ENCODE measurements at places on chromosomes 4 and X.

- no peak for DNase-seq
These were observed 150.0 kb downstream of the VCX3A start for GRCh38 chrX:6384921-6385320.

GRCh38 chr4:161841759-161842158, 322.0 kb downstream of the FSTL5 start:
- no peak for DNase-seq

GRCh38 chrX:153662266-153662665, 11.3 kb downstream of the PNCK start:
- peak; percentile 47 for DNase-seq

DNA sequence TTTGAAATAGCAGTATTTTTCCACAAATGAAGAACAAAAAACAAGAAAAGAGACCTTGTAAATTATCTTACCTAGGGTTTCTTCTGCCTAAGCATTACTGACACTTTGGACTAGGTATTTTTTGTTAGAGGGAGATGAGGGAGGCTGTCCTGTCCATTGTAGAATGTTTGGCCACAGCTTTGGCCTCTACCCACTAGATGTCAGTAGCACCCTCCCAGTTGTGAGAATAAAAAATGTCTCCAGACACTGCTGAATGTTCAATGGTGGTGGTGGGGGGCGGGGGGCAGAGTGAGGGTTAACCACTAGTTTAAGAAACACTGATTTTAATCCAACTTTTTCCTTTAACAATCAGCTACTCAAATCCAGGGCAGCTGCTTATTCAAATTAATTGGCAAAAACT, 25.8 kb downstream of the OTUD4 start:
- no peak for DNase-seq

DNA sequence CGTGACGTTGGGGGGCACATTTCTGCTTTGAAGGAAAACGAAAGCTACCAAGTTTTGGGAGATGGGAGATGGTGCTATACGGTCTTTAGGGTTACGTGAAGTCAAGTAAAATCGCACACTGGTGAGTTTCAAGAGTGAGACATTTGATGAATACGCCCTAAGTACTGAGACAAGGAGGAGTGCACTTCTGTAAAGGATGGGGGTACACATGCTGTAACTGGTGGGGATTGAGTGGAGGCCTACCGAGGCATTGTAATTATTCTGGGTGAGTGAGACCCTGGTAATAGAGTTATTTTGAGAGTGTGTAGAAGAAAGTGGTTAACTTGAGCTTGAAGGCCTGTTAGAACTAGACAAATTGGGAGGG, 536 bp downstream of the SH3BGRL start:
- DNase-seq, result peak; percentile 46

- DNase-seq, result no peak
These were observed 538.2 kb downstream of the INPP4B start for GRCh38 chr4:142307857-142308256.

GRCh38 chrX:118718737-118719136, 8.7 kb upstream of the IL13RA1 start:
- DNase-seq, result no peak

DNA sequence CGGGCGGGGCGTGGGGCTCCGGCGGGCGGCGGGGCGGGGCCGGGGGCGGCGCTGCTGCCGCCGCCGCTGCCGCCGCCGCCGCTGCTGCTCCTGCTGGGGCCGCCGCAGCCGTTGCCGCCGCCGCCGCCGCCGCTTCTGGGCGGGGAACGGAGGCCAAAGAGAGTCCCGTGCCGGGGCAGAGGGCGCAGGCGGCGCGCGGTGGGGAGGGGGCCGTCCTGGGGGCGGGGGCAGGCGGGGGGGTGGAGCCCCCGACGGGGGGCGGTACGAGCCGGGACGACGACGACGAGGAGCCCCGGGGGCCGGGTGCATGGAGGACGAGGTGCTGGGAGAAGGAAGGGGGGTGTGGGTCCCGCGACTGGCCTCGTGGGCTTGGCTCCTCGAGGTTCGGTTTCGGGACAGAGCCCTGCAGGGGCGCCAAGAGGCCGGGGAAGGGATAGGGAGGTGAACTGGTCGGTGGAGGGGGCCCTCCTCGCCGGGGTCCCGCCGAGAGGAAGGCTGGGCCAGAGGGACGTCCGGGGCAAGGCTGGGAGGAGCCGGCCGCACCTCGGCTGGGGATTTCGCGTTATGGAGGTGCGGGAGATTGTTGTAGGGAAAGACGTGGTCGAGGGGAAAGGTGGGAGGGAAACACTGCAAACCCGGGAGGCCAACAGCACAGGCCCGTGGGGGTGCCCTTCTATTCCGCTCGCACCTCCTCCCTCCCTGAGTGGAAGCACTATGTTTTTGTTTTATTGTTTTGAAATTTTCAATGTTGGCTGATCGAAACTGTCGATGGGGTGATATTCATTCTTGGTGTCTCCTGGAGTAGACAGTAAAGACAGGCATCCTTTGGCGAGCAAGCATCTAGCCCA, 1.9 kb downstream of the BCORL1 start:
- DNase-seq, result peak; percentile 63

DNA sequence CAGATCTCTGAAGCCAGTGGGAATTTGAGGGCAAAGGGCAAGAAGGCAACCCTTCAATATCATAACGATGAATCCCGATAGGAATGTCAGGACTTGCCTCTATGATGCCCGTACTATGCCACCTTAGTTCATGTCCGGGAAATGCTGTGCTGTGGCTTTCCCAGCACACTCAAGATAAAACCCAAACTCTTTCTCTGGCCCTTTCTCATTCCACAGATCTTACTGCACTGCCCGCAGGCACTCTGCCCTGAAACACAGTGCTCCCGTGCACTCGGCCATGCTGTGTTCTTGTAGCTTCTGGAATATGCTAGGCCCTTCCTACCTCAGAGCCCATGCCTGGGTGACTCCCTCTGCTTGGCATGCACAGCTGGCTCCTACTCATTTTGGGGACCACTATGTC, 26.3 kb downstream of the SORCS2 start:
- no peak for DNase-seq

- no peak for DNase-seq
These were observed 12.6 kb downstream of the GRIPAP1 start for GRCh38 chrX:48989483-48989882.

DNA sequence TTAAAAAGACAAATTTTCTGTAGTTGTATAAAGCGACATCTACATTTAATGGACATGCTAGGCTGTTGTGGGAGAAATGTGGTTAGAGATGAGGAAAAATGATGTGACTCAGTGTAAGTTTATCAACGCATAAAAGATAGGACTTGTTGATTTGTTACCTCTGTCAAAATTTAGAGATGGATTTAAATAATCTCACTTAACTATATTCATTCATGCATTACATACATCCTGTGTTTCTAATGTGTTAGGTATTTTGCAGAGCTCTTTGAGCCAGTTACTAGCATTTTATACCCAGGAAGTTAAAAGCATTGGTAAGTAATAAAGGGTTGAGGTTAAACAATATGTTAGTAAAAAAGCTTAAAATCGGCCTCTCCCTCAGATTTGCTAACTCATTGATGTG, 34.3 kb downstream of the METAP1 start:
- no peak for DNase-seq

DNA sequence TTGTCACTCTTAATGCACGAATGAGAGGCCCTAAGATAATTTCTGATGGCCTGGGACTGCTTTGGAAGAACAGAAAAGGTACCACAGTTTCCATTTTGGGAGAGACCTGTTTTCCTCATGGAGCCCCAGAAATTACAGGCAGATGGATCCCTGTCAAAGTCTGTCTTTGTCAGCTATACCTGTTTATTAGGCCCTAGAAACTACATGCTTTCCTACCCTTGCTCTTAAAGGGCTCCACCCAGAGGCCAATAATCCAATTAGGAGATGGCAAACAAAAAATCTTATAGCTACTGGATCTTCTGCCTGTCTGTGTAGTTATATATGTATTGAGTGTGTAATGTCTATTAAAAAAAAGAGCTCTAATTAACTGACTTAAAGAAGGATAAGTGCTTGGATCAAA, 141.3 kb downstream of the NR3C2 start:
- no peak for DNase-seq

DNA sequence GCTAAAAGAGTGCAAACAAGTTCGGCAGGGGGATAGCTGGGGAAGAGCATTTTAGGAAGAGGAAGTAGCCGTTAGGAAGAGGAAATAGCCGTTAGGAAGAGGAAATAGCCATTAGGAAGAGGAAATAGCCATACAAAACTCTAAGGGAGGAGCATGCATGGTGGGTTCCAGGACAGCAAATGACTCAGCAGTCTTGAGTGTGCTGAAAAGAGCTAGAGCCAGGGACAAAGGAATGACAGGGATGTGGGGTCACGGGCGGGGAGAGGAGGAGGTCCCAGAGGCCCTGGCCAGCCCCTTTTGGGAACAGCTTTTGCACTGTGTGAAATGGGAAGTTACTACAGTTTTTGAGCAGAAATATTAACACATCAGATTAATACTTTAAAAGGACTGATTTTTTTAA, 882.6 kb downstream of the TRIML1 start:
- DNase-seq, result no peak

DNA sequence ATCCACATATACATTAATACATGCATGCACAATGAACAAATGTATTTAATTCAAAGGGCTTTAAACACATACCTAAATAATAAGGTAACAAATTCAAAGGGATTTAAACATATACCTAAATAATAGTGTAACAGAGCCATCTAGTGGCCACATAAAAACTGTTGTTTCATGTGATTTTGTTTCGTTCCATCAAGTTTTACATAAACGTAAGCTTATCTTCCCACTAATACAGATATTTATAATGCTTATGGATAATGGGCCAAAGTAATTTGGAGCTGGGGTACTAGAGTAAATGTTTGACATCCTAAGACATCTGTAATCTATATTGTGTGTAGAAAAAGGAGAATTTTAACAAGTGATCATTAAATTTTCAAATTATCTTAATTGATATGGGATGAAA, 82.3 kb downstream of the PRSS12 start:
- peak; percentile 62 for DNase-seq

DNA sequence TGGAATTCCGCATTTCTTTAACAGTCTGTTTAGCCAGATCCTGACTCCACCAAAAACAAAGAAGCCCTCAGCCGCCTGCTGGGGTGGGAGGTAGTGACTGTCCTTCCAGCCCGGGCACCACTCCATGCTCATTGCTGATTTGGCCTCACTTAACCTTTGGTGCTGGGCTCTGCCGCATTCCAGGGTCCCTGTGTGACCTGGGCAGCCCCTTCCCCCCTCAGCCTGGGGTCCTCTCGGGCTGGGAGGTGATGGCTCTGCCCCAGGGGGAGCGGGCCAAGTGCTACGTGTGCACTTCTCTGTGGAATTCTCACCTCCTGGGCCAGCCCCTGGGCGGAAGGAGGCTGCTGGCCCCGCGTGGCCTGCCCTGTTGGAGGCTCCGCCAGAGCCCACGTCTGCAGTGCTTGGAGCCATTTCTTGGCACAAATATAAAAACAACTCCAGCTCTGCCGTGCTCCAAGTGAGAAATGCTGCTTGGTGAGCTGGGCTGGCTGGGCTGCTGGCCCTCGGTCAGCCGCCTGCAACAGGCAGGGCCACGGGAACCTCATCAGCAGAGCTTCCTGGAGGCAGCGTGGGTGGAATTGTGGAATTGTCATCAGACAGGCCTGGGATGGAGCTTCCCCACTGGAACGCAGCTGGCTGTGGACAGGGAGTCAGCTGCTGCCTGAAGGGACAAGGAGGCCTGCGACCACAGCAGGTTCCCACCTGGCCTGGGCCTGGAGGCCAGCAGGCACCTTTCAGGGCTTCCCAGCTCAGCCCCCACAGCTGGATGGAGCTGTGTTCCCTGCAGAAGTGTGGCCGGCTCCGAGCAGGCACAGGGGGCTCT, 66.0 kb downstream of the TRMT44 start:
- DNase-seq, result no peak

GRCh38 chr4:98601708-98602107, 56.7 kb downstream of the TSPAN5 start:
- DNase-seq, result no peak

DNA sequence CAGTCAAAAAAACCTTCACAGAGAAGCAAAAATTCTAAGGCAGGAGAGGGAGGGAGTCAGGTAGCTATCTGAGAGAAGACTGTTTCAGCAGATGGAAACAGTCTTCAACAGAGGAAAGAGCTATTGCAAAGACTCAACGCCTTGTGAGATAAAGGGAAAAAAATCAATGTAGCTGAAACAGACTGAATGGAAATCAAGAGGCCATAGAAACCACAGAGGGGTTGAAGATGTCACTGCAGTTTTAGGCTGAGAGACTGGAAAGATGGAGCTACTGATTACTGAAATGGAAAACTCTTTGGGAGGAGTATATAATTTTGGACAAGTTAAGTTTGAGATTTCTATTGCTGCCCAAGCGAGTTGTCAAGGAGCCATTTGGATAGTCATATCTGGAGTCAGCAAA, 28.4 kb upstream of the CXCL8 start:
- no peak for DNase-seq

GRCh38 chr4:168522829-168523489, 26.1 kb downstream of the PALLD start:
- no peak for DNase-seq

DNA sequence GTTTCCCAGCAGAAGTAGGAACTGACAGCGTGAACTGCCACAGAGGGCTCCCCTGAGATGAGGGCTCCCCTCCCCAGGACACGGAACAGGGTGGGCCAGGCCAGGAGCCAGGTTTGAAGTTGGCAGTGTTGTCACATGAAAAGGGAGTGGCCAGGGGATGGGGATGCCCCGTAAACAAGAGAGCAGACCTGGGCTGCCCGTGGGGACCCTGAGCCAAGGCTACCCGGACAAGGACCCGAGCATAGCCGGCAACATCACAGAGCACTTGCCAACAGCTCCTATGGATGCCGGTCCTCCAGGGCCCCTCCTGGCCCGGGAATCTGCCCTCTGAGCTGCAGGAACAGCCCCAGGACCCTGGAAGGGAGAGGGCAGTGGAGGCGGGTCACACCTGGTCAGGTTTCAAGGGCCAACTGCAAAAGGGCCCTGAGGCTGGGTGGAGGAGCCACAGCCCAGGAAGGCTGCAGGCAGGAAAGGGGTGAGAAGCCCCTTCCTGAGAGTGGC, 102.1 kb downstream of the CPZ start:
- DNase-seq, result no peak

DNA sequence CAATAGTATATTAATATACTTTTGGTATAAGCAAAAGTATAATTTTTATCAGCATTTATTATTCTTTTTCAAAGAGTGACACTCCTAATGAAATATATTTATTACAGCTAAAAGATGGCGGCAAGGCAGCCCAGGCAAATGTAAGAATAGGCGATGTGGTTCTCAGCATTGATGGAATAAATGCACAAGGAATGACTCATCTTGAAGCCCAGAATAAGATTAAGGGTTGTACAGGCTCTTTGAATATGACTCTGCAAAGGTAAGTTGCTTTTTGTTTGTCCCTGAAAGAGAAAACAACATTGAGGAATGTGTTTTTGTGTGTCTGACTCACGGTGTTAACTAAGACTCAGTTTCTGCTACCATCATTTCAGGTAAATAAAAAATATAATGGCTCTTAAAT, 71.9 kb downstream of the PDLIM5 start:
- DNase-seq, result no peak

GRCh38 chr4:13601048-13601447, 26.5 kb downstream of the BOD1L1 start:
- no peak for DNase-seq

DNA sequence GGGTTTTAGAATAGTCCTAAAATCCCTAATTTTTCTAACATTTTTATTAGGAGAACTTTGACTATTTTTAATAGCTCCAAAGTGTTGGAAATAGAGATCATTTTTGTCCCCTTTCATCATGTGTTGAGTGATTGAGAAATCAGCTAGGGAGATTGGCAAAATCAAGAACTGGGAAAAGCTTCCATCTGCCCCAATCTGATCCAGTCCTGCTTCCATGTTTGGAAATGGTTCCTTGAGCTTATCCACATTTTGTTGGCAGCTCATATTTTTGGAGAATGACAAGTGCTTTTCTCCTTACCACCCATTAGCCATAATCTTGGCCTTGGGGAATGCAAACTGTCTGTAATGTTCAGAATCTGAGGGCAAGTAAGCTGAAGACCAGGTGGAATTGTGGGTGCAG, 73.9 kb downstream of the SYNPO2 start:
- DNase-seq, result no peak

All from CD8-positive, alpha-beta T cell (primary cell).